ENCODE measurements at places on chromosomes 4 and X.

- no peak for DNase-seq
Observed at GRCh38 chr4:154497889-154498288, 6.3 kb upstream of the DCHS2 start.

DNA sequence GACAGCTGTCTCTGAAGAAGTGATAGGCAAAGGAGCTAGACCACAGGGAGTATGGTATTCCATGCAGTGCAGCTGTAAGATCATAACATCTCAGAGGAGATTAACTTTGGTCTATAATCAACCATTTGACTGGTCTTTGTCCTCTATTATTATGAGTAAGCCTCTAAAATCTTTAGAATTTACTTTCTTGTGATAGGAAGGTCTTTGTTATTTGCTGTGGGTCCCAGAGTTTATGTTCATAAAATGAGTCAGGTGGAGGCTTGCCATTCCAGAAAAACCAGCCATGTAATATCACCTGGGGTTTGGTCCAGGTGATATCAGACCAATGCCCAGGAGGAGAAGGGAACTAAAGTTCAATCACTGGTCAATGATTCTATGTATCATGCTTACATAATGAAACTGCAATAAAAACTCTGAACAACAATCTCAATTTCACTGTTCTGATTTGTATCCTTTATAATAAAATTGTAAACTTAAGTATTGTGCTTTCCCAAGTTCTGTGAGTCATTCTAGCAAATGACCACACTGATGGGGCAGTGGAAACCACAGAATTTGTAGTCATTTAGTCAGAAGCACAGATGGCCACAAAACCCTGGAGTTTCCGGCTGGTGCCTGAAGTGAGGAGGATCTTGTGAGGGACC is 239.6 kb upstream of the TRAM1L1 start:
- no peak for DNase-seq

DNA sequence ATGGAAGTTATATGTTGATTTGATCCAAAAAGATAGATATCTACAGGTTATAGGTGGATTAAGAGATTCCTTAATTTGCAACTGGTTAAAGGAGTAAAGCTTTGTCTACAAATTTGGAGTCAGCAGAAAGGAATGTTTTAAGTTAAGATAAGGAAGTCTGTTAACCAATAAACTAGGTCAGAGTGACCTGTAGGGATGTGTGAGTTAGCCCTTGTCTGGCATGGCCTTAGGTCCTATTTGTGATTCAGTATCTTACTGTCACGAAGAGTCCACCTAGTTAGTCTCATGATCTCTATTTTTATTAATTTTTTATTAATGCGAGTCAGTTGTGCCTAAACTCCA is 230.8 kb downstream of the INPP4B start:
- DNase-seq, result no peak

DNA sequence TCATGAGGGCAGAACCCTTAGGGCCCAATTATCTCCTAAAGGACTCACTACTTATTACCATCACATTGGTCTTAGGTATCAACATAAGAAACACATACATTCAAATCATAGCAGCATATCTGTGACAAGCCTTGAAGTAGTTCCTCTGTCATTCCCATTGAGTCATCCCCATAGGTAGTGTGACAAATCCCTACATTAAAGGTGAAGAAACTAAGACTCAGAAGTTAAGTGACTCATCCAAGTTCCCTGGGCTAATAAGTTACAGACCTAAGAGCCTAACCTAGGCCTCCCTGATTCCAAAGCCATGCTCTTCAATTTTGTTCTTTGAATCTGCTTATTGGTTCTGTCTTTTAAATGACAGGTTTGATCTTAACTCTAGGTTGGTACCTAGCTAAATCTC is 58.2 kb downstream of the CD38 start:
- no peak for DNase-seq

DNA sequence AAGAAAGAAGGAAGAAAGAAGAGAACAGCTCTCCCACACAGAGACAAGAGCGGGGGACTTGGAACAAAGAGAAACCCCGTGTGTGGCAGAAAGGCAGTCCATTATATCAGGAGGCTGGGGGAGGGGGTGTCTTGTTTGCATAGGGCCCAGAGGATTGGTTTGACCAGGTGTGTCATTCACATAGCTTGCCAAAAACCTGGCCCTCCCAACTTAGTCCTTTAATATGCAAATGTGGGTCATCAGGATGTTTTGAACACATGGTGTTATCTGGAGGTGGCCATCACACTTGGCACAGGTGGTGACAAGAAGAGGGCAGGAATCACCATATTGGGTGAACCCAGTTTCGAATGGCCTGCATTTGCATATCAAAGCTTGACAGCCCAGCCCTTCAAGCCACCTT is 111.7 kb downstream of the LINC00632 start:
- no peak for DNase-seq

GRCh38 chrX:108114541-108114940 is 23.0 kb downstream of the ATG4A start:
- DNase-seq, result no peak

DNA sequence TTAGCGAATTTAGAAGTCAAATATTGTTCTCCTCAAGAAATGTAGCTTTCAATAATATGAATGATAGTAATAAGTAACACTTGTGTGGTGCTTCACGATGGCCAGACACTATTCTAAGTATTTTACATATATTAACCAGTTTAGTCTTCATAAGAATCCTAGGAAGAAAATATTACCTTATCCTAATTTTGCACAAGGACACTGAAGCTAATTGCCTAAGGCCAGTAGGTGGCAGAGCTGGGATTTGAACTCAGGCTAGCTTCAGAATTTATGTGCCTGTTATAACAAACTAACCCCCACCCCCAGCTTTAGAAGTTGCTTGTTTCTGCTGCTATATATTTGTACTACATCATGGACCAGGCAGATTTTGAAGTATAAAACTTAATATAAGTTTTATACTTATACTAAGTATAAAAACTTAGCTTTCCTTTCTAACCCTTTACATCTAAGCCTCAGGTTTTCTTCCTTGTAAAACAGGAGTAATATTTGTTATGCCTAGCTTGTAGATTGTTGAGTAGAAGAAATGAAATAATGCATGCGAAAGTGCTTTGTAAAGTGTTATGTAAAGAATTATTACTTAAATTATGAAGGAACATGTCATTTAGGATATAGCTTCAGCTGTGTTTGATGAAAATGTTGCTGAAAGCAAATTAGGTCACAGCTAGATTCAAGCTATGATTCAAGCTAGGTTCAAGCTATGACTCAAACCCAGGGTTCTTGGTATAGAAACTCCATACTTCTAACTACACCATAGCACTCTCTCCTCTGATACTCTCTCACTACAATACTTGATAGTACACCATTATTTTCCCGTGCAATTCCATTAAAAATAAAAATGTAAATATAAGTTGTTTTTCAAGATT is 4.2 kb upstream of the CDS1 start:
- no peak for DNase-seq

DNA sequence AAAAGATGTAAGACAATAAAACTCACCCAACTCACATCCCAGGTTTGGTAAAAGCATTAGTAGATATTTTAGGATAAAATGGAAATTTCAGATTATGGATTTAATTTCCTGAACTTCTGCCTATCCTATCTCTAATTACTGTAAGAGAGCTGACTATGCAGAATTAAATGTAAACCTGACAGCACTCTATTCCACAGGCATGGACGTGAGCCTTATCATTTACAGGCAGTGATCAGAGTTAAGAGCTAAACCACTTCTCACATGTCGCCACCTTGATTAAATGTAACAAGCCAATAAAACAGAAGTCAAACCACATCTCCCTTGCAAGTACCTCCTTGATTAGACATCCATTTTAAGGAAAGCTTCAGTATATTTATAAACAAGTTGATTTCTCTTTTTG is 97.5 kb upstream of the CBR4 start:
- no peak for DNase-seq

GRCh38 chrX:31679861-31680260 is 608.0 kb upstream of the FTHL17 start:
- DNase-seq, result no peak

- no peak for DNase-seq
Observed at GRCh38 chr4:24003926-24004325, 114.1 kb upstream of the PPARGC1A start.

DNA sequence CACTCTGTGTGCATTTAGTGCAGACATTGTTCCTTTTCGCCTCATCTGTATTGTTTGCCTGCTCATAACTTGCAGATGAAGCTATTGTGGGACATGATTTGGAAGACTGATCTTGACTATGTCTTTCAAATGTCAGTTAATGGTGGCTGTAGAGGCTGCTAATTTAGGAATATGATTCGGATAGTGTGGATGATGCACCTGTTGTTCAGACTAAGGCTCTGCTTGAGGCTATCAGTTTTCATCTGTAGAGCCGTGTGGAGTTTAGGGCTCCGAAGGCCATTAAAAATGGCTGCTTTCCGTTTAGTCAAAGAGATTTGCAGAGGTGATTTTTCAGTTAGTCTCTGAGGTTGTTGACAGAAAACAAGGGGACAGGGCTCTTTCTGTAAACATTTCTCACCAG is 102.0 kb downstream of the GBA3 start:
- no peak for DNase-seq

GRCh38 chrX:149487292-149487691 is 17.8 kb downstream of the IDS start:
- DNase-seq, result no peak

DNA sequence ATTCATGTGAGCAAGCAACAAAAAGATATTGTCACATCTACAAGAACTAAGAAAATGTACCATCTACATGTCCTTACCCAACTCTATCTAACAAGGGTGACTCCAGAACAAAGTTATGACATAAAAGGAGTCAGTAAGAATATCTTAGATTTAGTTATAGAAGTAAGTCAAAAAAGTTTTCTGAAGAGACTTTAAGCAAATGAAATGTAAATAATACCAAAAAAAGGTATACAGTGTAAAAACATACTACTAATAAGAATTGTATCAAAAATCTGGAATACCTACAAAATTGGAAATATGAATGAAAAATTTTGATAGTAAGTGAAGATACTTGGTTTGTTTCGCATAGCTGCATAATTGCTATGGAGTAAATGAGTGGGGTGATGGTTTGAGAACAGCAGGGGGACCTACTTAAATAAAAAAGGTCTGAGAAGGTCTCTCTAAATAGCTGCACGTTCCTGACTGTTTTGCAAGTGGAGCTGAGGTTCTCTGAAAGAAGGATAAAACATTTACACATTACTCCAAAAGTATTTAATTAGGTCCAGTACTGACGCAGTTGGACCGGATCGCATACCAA is 51.0 kb upstream of the ENPP6 start:
- DNase-seq, result no peak

GRCh38 chr4:143273160-143273917 is 63.3 kb upstream of the GAB1 start:
- no peak for DNase-seq

- DNase-seq, result no peak
Observed at GRCh38 chrX:30975467-30975866, 86.4 kb upstream of the TAB3 start.

GRCh38 chr4:118879409-118879808 is 9.2 kb upstream of the SYNPO2 start:
- no peak for DNase-seq

- no peak for DNase-seq
Observed at GRCh38 chr4:82284475-82284857, 89.3 kb downstream of the HNRNPD start.

DNA sequence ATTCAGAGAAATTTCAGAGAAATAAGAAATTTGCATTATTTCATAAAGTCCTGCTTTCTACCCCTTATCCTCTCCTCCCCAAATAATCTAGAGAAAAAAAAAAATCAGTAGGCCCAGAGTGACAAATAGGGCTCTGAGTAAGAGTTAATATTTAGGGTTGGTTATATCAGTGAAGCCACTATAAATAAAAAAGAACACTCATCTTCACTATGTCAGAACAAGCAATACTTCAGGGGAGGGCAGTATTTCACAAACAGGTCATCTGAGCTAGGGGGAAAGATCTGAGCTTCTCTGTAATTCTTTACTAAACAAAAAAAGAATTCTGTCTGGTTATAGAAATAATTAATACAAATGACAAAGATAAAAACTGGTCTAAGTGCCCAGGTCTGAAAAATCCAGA is 39.4 kb downstream of the PDE5A start:
- no peak for DNase-seq

DNA sequence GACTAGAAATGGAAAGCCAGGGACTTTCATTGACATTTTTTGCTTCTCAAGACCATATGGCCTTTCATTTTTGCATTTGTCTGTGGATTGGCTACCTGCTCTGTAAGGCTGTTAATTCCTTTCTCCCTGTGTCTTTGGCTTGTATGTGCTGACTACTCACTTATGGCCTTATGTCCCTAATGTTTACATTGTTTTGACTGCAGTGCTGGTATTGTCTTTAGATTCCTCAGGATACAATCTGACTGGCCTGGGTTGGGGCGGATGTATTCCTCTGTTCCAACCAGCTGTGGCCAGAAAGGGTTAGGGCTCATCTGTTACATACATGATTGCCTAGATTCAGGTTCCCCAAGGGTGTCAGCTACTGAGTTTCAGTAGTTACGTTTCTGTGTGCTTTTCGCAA is 108.1 kb downstream of the RAPGEF2 start:
- DNase-seq, result no peak

GRCh38 chr4:2132438-2132837 is 73.3 kb downstream of the NAT8L start:
- DNase-seq, result no peak

DNA sequence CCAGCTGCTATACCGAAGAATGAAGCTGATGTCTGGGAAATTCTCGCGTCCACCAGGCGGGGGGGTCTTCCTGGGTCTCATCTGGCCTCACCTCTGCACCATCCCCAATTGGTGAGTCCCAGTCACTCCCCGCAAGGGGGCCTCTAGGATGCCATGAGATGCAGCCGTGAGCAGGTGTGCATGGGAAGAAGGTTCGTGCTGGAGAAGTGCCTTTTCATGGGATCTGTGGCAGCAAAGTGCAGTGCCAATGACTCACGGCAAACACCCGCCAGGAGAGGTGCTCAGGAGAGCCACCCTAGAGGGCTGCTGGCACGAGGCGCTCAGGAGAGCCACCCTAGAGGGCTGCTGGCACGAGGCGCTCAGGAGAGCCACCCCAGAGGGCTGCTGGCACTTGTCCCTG is 55.1 kb downstream of the CPZ start:
- DNase-seq, result no peak

DNA sequence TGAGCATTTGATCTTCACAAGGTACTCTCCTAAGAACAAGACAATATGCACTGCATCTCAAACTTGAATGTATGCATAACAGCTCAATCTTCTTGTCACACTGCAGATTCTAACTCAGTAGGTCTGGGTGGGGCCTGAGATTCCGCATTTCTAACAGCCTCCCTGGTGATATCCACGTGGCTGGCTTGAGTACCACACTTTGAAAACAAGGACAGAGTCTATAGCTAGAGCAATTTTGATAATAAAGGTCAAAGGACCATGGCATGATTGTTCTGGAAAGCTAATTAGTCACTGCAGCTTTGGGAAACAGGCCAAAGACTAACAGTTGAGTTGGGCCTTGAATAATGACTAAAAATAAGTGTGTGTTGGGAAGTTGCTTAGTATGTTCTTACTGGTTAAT is 213.3 kb downstream of the GBA3 start:
- DNase-seq, result no peak

DNA sequence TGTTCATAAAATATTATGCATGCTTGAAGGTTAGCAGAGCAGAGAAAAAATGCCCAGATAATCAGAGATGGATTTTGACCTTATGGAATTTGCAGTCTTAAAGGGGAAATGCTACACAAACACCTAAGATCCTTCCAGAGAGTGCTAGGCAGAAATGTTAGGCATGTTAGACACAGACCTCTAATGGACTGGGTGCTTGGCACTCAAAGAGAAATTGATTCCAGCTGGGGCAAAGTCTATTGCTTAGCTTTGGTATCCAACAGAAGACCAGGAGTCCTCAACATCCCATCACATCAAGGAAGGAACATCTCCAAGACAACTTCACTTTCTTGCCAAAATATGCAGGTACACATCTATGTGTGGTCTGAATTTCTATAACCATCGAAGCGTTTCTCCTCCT is 32.2 kb upstream of the PPARGC1A start:
- DNase-seq, result no peak
